ENCODE measurements at places on chromosomes 7 and 10.
A peak's percentile ranks its signal among the peaks of the same experiment; 100 is the strongest.

DNA sequence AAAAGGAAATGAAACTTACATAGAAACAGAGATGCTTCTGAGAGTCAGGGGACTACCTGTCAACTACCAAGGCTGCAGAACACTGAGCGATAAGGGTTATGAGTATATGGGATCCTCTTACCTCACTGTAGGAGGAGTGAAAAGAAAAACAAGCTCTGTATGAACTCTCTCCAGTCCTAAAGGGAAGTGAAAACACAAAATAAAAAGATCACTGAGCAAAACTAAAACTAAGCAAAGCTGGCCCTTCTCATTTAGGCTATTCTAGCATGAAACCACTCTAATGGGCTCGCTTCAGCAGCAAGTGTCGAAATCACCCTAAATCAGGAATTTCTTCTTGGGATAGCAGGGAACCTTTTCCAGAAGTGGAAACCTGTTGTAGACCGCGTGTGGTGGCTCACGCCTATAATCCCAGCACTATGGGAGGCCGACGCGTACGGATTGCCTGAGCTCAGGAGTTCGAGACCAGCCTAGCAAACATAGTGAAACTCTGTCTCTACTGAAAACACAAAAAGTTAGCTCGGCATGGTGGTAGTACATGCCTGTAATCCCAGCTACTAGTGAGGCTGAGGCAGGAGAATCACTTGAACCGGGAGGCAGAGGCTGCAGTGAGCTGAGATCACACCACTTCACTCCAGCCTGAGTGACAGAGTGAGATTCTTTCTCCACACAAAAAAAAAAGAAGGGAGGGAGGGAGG, 27.0 kb downstream of the DCLRE1C start:
- DNase-seq: peak; percentile 35

- no peak for DNase-seq
These were observed 11.7 kb upstream of the TMEM106B start for GRCh38 chr7:12199363-12199762.

DNA sequence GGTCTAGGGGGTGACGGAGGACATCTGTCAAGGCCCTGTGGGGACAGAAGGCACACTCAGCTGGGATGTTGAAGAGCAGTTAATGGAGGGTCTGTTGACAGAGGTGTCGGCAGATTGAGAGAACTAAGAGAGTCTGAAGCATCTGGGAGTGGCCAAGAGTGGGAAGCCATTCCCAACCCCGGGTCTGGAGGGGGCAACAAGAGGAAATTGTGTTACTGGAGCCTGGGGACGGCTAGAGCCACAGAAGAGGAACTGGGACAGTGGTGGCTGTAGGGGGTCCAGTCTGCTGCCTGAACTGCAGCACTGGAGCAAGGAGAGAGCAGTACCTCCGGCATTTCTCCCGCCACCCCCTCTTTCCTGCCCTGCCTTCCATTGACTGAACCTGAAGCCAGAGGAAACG, 136.6 kb downstream of the CHN2 start:
- DNase-seq: no peak

GRCh38 chr7:127872122-127872521, 159.1 kb downstream of the LRRC4 start:
- DNase-seq: no peak

- DNase-seq: no peak
These were observed 298.7 kb downstream of the PHF14 start for GRCh38 chr7:11272352-11272751.

- no peak for DNase-seq
These were observed 23.0 kb upstream of the CDHR3 start for GRCh38 chr7:105940109-105940508.

Data from inflammatory macrophage treated with lipopolysaccharide for 4 hours (primary cell).